Small intestine (tissue), 16 donors: ENCODE measurements at places on chromosomes 4 and X. TPM values are rescaled to one million over a fixed set of nuclear protein-coding genes. Genes with fewer than 3 reads are reported as not detected.
A peak's percentile ranks its signal among the peaks of the same experiment; 100 is the strongest.

IL2RG gene
- polyA plus RNA-seq = 21.0 TPM

GUCY1B1 gene
- 0.81 TPM for polyA plus RNA-seq

GRCh38 chrX:69133921-69134542, 31.2 kb downstream of the PJA1 start:
- no peaks in the 10 kb centered on the region for H3K27me3 ChIP-seq
- no peak overlapping the region for H3K4me3 ChIP-seq
- no peak overlapping the region for H3K27ac ChIP-seq
- H3K4me1 ChIP-seq = no peaks in the 10 kb centered on the region
- H3K36me3 ChIP-seq = no peaks in the 10 kb centered on the region
- peak; percentile 7 for DNase-seq

PPAT gene
- polyA plus RNA-seq = 0.67 TPM

HEPH gene
- polyA plus RNA-seq = 249 TPM

SOWAHB gene
- polyA plus RNA-seq = 5.3 TPM
